ENCODE measurements at places on chromosomes 6 and 20. TPM values are rescaled to one million over a fixed set of nuclear protein-coding genes. Genes with fewer than 3 reads are reported as not detected.

TRIM10 gene
- total RNA-seq: not detected

SNPH gene
- 155 TPM for total RNA-seq

ULBP2 gene
- total RNA-seq: 2.2 TPM

TSBP1 gene
- not detected for total RNA-seq

DUSP15 gene
- 12.0 TPM for total RNA-seq

RBM24 gene
- 12.6 TPM for total RNA-seq

TAF4 gene
- total RNA-seq: 35.3 TPM

KIFC1 gene
- total RNA-seq: 0.42 TPM

TRERF1 gene
- total RNA-seq: 14.0 TPM

GRCh38 chr6:3520281-3521230 lies 63.7 kb upstream of the SLC22A23 start:
- DNase-seq: no peak

DNA sequence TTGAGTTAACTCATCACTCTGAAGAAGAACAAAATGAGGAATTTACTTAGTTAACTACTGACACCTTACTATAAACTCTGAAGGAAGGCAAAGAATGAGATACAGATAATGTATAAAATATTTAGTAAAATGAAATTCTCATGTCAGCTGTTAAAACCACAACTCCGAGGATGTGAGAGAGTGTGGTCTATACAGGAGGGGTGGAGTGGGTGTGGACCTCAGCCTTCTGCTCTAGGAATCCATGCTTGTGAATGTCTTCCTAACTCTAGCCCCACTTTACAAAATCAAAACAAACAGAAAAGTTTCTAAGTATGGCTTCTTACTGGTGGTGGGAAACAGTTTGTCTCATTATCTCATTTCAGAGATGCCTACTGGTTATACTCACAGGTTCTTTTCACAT lies 14.2 kb downstream of the PPP1R14C start:
- DNase-seq: no peak

DNA sequence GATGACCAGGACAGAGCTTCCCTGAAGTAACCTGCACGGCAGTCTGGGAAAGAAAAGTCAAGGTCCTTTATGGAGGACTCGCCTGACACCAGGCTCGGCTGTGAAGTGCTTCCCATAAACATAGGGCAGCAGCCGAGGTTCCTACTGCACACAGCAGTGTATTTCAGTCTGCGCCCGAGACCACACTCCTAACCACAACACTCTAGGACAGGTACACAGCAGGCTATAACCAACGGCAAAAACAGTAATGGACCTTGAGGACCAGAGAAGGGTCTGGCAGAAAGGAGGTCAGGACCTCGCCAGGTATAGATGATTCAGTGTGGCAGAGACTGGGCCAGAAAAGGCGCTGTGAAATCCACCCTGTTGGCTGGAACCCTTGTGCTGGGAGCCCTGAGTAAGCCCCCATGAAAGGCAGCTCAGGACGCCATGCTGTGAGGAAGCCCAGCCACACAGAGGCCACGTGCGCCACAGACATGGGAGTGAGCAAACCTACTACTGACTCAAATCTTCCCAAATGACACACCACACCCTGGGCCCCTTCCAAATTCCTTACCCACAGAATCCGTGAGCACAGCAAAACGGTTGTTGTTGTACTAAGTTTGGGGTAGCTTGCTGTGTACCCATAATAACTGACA lies 129.6 kb upstream of the CST7 start:
- DNase-seq: no peak

- DNase-seq: no peak
These were observed 37.2 kb downstream of the TRMT6 start for GRCh38 chr20:5913166-5913565.

DNA sequence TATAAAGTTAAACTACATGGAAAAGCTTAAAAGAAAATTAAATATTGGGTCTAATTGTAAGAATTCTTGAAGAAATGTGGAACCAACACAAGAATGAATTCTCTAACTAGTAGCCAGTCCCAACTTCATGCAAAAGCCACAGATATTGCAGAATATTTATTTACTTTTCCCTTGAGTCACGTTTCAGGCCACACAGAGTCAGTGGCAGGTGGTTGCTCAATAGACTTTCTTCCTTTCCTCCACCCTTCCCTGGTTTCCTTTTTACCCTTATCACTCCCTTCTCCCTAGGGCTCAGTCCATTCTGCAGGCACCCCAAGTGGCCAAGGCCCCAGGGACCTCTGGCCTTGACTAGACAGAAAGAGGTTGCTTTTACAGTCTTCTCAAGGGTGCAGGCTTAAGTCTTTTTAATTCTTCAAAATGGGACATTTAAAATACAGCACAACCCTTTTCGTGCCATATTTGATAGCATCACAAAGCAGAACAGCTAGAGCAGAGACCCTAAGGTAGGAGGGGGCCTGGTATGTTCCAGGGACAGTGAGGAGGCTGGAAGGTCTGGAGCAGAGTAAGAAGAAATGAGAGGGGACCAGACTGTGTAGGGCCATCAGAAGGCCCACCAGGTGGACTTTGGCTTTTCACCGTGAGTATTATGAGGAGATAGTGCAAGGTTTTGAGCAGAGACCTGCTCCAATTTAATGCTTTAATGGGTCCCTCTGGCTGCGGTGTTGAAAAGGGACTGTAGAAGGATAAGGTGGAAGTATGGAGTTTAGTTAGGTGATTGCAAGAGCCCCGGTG lies 65.0 kb downstream of the HDDC2 start:
- DNase-seq: no peak

GRCh38 chr20:31908016-31908415 lies 37.6 kb downstream of the TTLL9 start:
- no peak for DNase-seq

DNA sequence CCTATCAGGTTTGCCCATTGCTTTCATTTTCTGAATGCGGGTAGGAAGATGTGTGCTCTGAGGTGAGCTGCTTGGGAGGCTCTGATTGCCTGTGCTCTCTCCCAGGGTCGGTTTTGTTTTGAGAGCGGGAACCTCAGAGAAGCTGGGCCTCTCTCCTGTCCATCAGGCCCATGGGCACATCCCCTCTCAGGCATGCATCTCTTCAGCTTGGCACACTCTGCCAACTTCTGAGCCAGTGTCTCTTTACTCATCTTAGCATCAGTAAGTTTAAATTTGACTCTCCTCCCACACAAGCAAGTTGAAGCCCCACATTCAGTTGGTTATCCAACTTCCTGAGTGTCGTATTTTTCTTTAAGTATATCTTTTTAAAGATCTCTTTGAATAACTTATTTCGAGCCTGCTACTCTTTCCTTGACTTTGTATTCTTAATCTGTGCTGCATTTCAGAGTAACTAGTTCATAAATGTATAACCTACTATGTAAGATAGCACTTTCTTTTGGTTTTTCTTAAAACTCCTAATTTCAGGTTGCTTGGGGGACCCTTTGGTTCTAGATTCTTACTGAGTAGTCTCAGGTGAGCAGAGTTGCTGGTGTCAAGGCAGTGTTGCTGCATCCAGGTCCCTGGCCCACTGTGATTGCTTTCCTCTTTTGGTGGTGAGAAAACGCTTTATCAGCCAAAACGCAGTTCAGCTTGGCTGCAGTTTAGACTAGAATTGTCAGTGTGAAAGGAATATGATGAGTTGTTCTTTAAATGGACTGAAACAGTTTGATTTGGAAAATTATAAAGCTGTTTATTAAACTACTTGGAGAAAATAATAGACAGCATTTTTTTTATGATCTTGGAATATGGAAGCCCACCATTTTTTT lies 54.8 kb downstream of the SNX9 start:
- DNase-seq: no peak

GRCh38 chr20:36519012-36519719 lies 22.2 kb upstream of the MYL9 start:
- no peak for DNase-seq

GRCh38 chr6:116941727-116942126 lies 64.7 kb downstream of the RFX6 start:
- DNase-seq: no peak

DNA sequence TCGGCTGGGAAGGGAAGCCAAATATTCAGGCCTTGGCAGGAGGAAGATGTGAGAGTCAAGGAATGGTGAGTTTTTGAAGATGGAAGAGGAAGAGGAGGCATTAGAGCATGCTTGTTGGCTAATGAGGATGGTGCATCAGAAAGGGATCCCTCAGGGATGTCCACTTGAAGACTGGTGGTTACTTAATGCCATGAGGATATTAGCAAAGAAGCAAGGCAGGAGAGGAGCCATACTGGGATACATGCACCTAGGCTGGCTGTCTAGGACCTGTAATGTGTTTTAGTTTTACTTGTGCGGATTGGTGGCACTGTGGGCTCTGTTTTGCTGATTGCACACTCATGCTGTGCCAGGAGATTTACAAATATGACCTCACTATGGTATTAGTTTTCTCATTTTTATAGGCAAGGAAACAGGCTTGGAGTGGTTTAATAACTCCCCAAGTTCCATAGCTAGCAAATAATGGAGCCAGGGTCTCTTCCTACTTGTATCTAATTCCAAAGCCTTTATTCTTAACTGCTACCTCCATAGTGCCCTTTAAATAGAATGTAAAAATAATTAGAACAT lies 37.8 kb downstream of the NCOA7 start:
- DNase-seq: no peak

- DNase-seq: no peak
These were observed 228.4 kb upstream of the BTBD3 start for GRCh38 chr20:11689262-11689661.

DNA sequence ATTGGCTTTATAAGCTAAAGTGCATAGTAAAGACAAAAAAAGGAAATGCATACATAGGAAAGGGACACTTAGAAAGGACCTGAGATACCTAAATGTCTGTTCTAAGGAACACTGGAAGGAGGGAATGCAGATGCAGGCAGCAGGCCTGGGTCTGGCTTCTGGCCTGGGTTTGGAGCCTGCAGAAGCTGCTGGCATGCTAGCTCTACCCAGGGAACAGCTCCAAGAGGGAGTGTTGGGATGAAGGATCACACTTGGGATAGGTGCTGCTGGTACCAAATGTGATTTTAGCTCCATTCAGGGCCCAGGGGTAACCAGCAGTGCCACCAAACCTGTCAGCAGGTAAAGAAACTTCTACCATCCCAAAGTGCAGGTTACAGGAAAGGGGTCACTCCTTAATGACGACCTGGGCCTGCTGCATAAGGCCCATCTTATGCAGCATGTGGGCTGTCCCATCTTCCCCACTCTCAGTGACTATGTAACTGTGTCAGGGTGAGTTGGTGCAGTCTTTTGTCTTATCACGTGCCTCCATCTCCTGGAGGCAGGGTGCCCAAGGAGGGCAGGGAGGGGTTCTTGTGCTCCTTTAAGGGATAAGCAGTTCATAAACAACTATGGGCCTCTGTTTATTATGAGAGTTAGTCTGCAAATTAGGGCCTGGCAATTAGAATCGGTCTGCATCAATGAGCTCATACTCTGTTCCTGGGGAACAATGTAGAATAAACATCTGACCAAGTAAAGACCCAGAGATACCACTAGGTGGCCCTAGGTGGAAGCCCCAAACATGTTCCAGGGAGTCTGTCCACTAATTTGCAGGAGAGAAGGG lies 26.9 kb downstream of the DDX27 start:
- peak; percentile 50 for DNase-seq

DNA sequence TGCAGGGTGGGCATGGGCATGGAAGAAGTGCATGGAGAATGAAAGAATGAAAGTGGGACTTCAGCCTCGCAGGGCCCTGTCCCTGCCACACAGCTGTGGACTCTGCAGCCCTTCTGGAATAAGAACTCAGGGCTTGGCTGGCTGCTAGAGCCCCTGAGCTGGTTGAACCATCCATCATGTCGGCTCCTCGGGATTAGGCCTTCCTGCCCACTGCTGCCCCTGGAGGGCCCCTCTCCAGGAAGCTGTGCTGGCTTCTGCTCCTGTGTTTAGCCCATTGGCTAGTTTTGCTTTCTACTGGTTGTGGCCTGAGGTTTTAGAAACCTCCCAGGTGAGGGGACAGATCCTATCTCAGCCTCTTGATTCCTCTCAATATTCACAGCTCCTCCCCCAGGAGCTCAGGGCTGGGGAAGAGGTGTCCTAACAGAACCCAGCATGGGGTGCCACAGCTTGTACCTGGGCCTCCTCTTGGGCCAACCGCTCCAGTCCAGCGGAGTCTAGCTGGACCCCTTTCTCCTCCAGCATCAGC lies 7.9 kb downstream of the AARS2 start:
- no peak for DNase-seq

GRCh38 chr6:98416027-98416426 lies 418.3 kb upstream of the POU3F2 start:
- DNase-seq: no peak

DNA sequence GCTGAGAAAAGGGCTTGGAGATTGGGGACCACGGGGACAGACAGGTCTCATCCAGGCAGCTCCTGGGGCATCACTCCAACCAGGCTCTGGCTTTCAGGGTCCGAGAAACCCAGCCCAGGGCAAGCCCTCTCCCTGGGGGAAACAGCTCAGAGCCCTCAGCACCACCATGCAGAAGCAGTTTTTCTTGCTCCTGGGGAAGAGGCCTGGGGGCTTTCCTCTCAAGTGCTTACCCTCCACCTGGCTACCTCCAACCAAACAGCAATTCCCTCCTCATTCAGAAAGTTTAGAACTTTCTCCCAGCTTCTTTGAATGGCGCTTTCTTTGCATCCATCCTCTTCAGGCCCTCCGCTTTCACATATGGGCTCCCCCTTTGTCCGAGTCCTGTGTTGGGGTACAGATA lies 110.4 kb upstream of the PHACTR3 start:
- DNase-seq: no peak

DNA sequence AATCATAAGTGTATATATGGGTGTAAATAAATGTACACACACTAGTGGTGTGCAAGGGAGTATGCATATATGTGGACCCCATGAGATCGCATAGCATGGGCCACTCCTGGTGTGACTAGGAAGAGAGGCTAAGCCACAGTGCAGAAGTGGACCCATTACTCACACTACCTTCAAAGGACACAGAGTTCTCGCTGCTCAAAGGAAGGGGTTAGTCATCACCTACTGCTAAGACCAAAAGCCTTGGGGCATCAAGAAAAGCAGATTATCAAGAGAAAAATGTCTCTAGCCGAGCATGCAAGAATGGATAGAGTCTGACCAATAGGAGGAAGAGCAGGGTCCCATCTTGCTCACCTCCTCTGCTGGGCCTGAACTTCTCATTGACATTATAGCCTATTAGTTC lies 195.5 kb downstream of the MAFB start:
- DNase-seq: no peak

GRCh38 chr6:128713461-128713860 lies 169.5 kb upstream of the LAMA2 start:
- DNase-seq: no peak

- DNase-seq: no peak
These were observed 79.9 kb downstream of the PREX1 start for GRCh38 chr20:48747840-48748414.

DNA sequence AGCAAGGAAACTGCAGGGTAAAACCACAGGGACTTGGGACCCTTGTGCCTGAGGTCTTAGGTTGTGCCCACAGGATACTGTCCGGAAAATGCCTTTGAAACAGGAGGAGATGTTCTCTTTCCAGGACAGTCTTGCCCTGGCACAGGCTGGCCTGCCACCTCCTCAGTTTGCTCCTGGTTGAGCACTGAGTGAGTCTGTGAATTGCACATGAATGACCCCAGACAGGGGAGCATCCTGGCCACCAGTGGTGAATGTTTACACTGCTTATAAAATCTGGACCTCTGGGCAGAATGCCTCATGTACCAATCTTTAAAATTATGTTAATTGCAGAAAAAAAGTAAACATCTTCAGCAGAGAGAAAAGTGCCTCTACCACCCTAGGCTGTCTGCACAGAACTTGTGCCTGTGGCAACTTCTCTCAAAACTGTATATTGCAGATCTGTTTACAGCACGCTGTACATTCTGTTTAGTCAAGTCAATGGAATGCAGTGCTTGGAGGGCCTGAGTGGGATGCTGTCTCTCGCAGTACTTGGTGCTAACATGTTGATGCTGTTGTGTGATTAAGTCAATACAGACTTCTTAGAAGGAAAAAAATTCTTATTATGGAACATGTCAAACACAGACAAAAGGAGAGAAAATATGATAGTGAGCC lies 242.1 kb downstream of the SOD2 start:
- no peak for DNase-seq

GRCh38 chr6:42436825-42437224 lies 14.9 kb downstream of the TRERF1 start:
- DNase-seq: no peak

Data from dorsolateral prefrontal cortex (tissue), 122 donors.